Stimulated activated naive CD8-positive, alpha-beta T cell treated with anti-CD3 and anti-CD28 coated beads, Interleukin-15, Interleukin-2, amounts not matched to agents 100 U/mL and 50 U/mL, for 24 hours (primary cell): ENCODE measurements at places on chromosomes 12 and 14.

DNA sequence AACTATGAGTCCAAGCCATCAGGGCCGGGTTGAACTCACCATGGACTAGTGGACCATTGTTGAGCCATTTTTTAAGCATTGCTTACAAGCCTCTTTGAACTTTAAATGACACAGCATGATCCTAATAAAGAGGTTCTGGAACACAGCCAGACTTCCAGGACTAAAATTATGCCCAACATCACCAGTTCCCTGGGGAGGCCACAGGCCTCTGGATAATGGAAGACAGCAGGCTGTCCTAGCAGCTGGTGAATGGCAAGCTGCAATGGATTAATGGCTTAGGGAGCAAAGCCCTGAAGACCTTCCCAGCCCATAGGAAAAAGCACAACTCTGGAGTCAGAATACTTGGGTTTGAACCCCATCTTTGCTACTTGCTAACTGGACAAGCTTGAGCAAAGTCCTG is 71.3 kb downstream of the FLRT2 start:
- no peak for DNase-seq

- DNase-seq = no peak
These were observed 31.4 kb upstream of the SNAPC1 start for GRCh38 chr14:61730756-61731373.

GRCh38 chr12:126483145-126484068 is 1418.2 kb downstream of the AACS start:
- DNase-seq = no peak

GRCh38 chr12:6033546-6033945 is 88.5 kb upstream of the ANO2 start:
- DNase-seq = peak; percentile 10

DNA sequence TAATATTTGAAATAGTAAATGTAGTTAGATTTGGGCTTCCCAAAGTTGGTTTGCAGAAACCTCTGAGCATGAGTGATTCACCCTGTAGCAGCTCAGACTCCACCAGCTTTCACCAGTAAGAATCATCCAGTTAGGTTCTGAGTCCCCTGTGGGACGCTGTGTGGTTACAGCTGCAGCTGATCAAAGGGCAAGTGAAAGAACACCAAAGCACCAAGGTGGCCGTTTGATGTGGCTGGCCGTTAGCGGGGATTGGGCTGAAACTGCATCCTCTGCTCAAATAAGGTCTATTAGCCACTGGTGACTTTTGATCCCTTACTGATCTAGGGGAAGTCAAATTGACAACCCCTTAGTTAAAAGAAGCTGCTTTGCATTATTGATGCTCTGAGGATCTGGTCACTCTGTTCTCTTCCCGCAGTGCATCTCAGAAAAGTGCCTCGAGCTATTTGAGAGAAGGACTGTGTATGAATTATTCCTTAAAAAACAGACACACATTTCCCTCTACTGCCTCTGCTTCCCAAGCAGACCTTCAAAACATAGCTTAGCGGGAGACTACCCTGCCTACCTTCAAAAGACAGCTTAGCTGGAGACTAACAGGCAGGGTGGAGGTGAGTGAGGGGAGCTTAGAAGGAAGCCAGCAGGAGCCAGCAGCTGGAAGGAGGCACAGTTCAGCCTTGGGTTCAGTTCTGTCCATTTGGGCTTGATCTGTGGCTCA is 3.7 kb downstream of the ABHD12B start:
- DNase-seq = peak; percentile 74

- no peak for DNase-seq
These were observed 21.2 kb downstream of the C14orf132 start for GRCh38 chr14:96060186-96060933.

- DNase-seq = no peak
These were observed 41.5 kb upstream of the CCDC60 start for GRCh38 chr12:119292893-119293630.
